Lower lobe of right lung (tissue), 2 donors: ENCODE measurements at places on chromosomes 4 and X.

DNA sequence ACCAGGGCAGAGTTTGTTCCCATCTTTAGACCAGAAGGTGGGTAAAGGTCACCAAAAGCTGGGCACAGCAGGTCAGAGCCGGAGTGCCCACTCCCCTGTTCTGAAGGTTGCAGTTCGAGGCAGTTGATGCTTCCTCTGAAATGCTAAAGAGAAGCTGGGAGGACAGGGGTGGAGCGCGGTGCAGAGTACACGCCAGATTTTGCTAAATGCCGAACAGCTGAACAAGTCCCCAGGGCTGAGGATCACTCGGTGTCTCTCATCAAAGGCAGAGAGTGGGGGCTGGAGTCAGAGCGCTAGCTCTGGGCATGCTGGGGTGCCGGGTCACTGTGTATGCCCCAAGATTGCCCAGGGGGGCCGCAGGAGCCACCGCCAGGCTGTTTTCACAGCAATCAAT lies 197.0 kb downstream of the BCOR start:
- DNase-seq = no peak

GRCh38 chr4:62517716-62518115 lies 1317.6 kb downstream of the ADGRL3 start:
- no peak for DNase-seq

- peak; percentile 60 for DNase-seq
Observed at GRCh38 chr4:1855333-1856070, 454 bp downstream of the LETM1 start.

DNA sequence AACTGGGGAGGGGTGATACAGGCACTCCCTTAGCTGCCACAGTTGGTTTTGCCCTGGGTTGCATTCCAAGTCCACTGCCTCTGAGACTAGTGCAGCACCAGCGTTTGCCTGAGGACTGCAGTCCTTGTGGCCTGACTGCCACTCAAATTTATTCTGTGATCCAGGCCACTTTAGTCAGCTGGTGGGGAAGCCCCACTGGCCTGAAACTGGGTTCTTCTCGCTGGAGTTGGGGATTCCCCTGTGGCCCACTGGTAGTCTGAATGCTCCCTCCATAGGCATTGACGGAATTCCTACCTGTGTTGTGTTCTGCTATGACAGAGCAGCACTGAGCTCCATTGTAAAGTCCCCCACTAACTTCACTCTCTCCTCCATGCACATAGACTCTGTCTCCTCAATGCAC lies 63.8 kb downstream of the PTPN13 start:
- DNase-seq = no peak

GRCh38 chrX:148161701-148162100 lies 180.6 kb downstream of the FMR1NB start:
- DNase-seq = no peak

- DNase-seq = no peak
Observed at GRCh38 chr4:112173593-112174558, 28.6 kb downstream of the FAM241A start.

DNA sequence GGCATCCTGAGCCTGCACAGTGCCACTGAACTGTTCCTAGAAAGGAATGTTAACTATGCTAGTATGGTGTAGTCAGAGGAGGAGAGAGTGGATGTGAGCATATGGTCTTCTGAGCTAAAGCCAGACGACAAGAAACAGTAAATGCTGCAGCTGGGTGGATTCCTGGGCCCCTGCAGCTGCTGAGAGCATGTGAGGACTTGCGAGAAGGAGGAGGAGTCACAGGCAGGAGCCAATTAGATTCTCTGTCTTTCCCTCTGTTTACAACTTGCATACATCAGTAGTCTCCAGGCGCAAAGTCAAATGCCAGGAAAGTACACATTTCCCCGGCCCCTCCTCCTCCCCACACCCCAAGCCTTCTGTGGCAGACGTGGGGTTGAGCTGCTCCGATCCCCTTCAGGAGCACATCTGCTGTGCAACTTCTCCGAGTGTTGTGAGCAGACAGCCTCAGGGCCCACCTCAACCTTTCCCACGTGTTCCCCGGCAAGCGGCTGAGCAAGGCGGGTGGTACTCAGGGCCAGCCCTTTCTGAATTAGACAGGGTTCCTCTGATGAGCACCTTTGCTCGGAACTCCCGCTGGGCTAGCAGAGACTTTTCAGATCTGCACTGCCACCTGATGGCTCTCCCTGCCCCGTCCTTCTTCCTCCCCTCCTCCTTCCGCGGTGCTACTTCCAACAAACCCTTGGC lies 108.7 kb upstream of the ATP6AP2 start:
- peak; percentile 37 for DNase-seq

DNA sequence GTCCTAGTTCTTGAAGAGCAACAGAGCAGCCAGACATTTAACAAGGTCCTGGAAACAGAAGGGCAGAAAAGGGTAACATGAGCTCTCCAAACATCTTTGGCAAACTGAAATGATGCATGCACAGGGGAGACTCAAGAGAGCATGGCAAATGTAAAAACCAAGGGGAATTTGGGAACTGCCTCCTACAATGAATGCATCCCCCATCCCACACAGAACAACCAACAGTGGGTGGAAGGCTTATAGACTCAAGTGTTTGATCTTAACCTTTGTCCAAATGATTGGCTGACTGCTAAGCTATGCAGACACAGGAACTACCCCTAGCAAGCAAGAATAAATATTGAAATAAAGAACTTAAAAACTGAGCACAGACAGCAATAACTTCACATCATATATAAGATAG lies 74.4 kb downstream of the CENPC start:
- no peak for DNase-seq

GRCh38 chrX:17038681-17039161 lies 92.3 kb downstream of the REPS2 start:
- no peak for DNase-seq

GRCh38 chrX:17459661-17460060 lies 84.7 kb downstream of the NHS start:
- DNase-seq = no peak

GRCh38 chr4:173543266-173543665 lies 13.2 kb upstream of the HAND2 start:
- DNase-seq = no peak

- no peak for DNase-seq
Observed at GRCh38 chrX:115952417-115953092, 218.0 kb upstream of the AGTR2 start.

GRCh38 chr4:148332486-148332885 lies 109.7 kb downstream of the NR3C2 start:
- no peak for DNase-seq

DNA sequence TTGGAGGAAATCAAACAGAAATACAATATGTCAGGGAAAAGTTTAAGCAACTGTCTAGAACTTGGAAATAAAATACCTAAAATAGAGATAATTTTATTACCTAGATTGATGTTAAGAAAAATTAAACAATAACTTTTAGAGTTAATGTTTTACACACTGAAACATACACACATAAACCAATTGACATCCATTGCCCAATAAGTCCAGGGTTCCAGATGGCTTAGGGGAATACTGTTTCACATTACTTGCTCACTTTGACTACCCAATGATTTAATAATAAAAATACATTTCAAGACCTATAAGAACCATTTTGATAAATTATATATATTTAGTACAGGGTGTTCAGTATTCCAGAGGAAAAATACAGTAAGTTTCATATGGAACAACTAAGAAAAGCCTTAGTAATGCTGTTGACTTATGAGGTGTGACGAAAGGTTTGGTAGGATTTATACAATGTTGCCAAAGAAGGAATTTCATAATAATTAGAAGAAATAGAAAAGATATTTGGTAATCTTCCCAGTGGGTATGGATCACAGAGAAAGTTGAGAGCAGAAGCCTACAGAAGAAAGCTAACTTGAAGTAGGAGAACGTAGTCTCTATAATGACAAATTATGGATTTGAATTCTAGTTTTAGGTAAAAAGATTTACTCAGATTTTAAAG lies 23.0 kb upstream of the UGT2B4 start:
- no peak for DNase-seq

DNA sequence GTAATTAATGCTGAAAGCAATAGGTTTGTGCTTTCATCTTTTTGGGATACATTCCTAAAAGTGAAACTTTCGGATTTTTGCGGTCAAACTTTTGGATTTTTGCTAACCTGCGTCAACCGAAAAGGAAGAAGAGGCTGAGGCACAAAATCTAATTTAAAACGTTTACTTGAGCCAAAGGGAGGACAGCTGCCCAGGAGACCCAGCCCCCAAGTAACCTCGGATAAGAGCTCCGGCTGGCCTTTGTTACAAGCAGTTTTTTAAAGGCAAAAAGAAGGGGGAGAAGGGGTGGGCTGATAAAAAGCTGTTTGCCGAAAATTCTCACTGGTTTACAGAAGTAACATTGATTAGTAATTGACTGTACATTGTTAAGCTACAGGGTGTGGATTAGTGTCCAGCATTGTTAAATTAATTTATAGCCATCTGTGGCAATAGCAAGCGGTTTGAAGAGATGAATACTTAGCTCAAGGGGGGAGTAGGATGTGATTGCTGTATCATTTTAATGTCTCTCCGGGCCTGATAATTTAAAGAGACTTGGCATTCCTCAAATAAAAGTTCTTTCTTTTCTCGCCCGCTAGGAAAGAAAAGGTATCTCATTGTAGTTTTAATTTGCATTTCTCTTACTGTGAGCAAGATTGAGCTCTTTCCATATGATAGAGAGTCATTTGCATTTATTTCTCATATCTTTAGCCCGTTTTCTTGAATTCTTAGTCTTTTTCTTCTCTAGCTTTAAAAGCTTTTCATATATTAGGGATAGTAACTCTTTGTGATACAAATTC lies 59.1 kb upstream of the USP9X start:
- DNase-seq = no peak

DNA sequence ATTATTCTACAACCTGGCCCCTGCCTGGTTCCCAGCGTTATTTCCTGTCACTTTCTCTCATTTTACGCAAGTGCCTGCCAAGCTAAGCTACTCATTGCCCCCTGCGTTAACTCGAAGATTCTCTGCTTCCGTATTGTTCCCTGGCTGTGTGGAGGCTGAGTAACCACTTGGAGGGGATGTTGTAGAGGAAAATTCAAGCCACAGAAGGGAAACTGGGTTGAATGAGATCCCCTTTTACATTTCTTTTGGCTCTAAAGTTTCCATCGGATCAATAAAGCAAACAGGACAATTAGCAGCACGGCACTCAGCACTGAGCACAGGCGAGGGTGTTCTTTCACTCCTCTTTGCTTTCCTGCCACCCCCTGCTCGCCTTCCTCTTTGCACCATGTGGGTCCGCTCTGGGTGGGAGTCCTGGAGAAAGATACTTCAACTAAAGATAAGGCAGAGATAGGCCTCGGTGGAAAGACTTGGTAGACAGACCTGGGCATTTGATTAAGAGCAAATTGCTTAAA lies 4.2 kb upstream of the TMSB4X start:
- DNase-seq = no peak

GRCh38 chr4:2436301-2436700 lies 17.5 kb downstream of the CFAP99 start:
- no peak for DNase-seq

DNA sequence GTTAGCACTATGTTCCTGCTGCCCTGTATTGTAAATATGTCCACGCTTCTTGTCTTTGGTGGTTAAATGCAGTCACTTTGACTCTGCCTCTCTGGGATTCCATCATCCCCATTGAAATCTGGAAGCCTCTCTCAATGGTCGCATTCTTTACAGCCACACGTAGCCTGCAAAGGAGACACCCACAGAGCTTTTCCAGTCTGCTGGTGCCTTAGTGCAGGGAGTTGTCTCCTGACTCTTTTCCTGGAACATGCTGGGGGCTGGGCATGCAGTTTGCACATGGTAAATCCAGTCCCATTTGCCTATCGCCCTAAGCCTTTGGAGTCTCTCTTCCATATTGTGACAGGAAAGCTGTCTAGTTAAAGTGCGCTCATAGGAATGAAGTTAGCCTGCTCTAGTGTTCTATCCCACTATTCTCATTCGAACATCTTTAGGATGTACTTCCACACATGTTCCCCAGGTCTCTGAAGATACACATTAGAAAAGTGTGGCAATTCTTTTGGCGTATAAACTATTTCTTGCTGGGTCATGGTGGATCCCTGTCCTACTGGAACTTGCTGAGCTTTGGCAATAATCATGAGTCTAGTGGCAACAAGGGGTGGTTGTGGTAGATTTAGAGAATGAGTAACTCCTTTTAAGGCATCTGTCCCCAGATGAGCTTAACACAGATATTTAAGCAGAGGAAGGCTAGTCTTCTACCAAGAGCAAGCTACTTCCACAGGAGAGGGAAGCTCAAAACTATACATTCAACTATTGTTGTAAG lies 33.7 kb downstream of the COQ2 start:
- DNase-seq = no peak

GRCh38 chrX:19740744-19741143 lies 146.7 kb downstream of the SH3KBP1 start:
- no peak for DNase-seq

DNA sequence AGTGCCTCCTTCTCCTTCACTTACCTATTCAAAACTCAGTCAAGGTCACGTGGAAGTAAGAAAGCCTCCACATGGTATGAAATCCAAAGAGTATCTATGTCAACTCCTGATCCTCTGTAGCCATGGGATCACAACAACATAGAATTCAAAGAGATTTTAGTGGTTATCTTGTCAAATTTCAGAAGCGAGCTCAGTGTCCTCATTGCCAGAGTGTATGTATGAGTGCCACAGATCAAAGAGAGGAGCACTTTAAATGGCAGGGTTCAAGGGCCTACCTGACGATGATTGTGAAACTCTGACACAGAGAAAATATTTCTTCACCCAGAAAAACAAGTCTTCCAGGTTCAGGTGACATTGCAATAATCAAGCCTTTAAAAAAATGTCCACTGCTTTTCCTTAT lies 1.2 kb upstream of the ACE2 start:
- DNase-seq = no peak

DNA sequence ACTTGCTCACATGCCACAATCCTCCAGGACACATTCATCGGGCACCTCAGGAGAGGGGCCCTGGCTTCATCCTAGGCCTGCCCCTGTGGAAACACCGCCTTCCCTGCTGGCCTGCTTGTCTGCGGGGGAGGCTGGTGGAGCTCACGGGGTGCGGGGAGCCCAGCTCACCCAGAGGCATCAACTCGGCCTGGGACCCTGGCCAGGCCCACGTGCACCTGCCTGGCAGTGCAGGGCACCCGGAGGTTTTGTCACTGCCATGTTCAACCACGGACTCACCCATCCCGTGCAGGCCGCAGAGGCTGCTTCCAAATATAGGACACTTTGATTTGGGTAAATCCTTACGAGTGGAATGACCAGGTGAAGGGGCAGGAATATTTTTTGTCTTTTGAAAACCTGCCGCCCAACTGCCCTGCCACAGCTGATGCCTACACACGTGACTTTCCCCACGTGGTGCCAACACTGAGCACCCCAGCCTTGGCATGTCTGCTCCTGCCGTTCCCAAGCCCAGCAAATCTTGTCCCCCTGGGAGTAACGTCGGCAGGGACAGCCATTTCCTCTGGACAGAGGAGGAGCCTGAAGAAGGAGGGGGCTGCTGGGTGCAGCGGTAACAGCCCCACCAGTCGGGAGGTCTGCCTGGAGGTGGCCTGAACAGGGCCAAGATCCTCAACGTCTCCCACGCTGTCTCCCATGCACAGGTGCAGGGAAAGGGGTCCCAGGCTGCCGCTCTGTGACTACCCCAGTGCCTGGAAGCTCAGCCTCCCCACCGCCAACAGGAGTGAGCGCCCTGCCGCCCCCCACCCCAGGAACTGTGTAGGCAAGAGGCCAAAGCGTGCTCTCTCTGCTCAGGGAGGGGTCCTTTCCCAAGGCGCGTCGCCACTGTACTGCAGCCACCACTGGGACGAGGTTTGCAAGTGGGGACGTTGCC lies 8.5 kb downstream of the MXD4 start:
- DNase-seq = peak; percentile 33
